WERI-Rb-1 (cell line): ENCODE measurements at places on chromosomes 1 and 21.

DNA sequence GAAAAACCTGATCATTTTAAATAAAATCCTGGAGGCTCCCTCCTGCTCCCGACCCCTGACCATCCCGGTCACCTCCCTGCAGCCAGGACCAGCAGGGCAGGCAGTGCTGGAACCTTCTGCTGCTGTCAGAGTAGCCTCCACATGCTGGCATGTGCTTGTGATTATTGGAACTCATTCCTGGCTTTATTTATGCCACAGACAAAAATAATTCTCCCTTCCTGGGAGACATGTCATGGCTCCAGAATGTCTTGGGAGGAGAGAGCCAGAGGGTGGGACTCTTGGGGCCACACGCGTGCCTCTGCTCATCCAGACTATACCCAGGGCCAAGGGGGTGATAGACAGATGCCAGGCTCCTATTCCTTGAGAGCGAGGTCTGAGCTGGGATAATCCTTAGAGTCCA, 183.6 kb upstream of the RAB4A start:
- DNase-seq: no peak

DNA sequence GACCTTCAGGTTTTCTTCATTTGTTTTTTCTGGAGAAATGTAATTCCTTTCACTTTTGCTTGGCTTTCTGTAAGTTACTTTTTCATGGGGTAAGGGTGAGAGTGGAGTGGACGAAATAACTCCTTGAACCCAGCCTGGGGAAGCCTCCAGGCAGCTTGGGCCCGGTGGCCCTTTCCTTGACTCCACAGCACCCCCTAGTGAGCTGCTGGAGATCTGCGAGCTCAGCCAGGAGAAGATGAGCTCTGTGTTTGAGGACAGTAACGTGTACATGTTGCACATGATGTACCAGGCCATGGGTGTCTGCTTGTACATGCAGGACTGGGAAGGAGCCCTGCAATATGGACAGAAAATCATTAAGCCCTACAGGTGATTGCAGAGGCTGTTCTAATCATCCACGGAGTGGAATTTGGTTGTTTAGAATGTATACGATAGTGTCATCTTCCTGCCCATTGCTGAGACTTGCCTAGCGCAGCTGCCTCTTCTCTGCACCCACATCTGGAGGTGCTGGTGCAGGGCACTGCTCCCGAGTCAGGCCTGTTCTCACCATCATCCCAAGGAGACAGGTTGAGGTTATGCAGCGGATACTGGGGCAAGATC, 51.0 kb downstream of the SMYD2 start:
- DNase-seq: peak; percentile 53

DNA sequence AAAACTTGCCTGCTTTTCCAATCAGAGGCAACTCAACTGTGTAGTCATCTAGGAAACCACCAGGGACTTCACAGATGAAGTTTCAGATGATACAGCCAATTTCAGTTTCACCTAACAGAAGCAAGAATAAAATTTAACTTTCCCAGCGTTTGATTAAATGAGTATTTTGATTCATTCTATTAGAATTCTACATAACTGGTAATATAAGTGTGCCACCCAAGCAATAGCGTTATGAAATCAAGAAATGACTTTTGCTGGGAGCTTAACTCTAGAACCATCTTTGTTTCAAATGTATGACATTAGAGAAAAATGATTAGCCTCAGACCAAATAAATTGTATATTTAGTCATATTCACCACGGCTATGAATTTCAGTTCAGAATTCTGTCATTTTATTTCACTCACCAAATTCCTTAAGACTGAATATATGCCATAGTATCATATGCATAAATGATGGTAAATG, 239.3 kb downstream of the NRIP1 start:
- no peak for DNase-seq

DNA sequence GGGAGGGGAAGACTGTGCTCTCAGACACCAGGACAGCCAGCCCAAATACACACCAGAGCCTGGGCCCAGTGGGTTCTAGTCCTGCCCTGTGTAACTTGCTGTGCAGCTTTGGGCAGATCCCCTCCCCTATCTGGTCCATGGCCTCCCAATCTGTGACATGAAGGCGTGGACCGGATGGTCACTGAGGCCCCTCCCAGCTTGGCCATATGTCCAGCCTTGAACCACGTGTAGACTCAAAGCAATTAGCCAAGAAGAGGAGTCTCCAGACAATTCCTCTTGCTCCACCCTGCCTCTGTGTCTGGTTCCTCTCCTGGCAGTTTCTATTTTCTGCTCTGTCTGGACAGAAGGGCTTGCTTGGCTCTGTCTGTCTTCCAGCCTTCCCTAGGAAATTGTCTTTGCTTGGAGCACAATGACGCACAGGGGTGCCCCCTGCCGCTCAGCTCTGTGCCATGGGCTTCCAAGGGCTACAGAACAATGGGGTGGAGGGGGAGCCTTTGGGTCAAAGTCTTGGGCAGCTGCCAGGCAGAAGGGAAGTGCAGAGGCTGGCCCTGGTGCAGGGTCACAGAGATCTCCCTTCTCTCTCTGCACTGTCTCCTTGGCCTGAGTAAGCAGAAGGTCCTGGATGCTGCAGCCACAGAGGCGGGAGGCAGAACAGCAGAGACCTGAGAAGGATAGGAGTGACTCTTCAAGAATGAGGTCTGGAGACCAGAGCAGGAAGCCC, 66.1 kb downstream of the TENT5C start:
- DNase-seq: no peak

DNA sequence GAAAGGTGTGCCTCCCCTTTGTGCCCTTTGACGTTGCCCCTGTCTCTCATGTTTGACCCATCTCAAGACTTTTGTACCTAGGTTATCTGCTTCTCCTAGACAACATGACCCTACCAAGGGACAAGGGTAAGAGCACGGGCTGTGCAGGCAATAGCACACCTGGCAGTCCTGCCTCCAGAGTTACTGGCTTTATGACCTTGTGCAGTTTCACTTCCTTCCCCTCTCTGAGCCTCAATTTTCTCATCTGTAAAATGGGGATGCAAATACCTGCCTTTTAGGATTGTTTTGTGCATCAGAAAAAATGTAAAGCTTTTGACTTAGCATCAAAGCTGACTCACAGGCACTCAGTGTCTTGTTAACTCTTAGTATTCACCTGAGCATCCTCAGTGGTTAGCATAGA, 36.4 kb downstream of the ELK4 start:
- no peak for DNase-seq

GRCh38 chr21:45176141-45176540, 101.8 kb downstream of the ADARB1 start:
- DNase-seq: no peak

DNA sequence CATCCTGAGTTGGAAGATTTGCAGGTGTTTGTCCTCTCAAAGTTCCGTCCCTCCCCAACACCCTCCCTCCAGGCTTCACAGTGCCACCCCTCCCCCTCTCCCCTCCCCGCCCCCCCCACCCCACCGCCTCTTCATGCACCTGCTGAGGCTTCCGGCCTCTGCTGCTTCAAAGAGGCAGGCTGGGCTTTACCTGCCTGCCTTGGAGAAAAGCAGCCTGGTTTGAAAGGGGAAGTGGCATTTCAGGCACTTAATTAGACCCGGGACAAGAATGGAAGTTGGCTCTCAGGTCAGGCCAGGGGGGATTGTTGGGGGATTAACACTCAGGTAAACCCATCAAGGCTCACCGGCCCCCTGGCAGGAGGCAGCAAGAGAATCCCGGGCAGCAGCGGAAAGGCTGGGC, 21.1 kb downstream of the PAX7 start:
- no peak for DNase-seq

DNA sequence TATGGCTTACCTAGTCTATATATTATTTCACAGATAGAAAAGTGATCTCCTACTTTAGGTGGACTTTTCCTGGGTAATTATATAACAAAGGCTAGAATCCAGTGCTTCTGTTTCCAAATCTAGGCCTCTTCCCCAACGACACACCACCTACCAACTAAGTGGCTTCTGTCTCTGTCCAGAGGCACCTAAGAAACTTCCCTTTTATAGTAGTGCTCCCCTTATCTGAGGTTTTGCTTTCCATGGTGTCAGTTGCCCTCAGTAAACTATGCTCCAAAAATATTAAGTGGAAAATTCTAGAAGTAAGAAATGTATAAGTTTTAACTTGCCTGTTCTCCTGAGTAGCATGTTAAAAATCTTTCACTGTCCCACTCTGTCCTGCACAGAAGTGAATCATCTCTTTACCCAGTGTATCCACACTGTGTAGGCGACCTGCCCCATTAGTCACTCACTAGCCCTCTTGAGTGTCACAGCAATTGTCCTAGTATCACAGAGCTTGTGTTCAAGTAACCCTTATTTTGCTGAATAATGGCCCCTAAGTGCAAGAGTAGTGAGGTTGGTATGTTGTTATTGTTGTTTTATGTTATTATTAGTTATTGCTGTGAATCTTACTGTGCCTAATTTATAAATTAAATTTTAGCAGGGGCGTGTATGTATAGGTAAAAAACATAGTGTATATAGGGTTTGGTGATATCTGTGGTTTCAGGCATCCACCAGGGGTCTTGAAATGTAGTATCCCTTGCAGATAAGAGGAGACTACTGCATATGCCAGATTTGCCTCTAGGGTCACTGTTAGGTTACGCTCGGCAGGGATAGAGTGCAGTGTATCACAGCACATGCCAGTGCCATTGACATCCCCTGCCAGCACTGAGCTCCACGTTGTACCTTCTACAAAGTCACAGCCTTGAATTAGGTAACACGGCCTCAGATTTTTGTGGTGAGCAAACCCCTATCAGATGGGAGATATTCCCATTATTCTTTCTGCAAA, 14.7 kb upstream of the CD53 start:
- DNase-seq: no peak

DNA sequence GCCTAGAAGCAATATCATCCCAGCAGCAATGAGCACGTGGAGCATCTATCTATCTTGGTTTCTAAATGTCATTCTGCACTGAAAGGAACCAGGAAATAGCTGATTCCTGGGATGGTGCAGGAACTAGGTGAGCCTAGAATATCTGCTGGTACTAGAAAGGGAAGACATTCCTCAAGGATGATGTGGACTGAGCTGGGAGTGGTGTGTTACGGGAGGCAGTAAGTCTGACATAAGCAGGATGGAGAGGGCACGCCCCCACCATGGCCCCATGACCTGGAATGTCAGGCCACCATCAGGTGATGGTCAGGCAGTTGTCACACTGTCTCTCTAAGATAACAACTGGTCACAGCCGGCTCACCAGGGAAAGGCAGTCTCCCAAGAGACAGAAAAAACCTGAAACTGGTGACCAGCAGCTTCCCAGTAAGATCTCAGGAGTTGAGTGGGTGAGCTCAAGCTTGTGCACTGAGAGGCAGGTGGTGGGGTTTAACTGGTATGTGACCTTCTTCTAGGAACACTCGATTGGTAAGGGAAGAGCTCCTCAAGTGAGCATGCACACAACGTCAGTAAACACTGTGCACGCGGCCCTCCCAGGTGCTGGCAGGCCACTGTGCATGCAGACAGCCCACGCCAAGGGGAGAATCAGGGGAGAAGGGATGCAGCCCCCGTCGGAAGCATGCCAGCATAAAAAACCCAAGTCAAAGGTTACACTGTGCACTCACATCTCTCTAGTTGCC, 148.7 kb downstream of the ADSS2 start:
- no peak for DNase-seq

DNA sequence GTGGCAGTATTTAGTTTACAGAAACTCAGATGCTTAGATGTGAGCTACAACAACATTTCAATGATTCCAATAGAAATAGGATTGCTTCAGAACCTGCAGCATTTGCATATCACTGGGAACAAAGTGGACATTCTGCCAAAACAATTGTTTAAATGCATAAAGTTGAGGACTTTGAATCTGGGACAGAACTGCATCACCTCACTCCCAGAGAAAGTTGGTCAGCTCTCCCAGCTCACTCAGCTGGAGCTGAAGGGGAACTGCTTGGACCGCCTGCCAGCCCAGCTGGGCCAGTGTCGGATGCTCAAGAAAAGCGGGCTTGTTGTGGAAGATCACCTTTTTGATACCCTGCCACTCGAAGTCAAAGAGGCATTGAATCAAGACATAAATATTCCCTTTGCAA, 59.7 kb upstream of the ZNF326 start:
- no peak for DNase-seq

- DNase-seq: no peak
Measured at GRCh38 chr1:21839337-21840037, 27.4 kb downstream of the LDLRAD2 start.

DNA sequence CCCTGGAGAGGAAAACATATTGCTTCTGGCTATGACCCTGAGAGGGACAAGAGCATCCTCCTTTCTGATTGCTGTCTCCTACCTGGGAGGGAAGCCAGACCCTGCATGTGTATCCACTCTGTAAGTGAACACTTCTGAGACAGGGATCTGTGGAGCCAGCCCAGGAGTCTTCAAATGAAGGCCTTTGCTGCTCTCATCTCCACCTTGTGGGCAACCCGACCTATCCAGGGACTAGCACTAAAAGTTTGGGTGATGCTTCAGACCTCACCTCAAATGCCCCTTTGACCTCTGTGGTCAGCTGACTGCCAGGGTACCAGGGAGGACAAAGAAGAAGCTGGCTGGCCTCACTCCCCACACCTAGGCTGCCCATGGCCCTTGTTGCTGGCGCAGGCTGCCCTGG, 64.7 kb downstream of the KCND3 start:
- no peak for DNase-seq

DNA sequence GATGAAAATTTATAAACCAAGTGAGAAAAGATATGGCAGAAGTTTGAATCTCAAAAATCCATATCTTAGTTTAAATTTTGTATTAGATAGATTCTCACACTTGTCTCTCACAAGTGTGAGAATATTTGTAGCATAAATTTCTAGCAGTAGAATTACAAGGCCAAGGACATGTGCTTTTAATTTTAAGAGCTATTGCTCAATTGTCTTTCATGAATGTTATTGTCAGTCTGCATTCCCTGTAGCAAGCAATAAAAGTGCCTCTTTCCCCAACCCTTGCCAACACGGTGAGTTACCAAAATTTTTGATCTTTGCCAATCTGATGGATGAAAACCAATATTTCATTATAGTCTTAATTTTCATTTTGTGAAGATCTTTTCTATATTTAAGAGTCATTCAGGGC, 64.0 kb downstream of the CTH start:
- DNase-seq: no peak

DNA sequence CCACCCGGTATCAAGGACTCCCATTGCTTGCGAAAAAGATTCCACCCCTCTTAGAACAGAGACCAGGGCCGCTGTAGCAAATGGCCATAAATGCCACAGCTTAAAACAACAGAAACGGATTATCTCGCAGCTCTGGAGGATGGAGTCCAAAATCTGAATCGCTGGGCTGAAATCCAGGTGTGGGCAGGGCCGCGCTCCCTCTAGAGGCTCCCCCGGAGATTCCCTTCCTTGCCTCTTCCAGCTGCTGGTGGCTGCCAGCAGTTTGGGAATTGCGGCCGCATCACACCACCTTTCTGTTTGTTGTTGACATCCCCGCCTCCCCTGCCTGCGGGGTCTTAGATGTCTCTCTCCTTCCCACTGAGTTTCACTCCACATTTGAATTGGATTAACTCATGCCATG, 15.6 kb downstream of the PDE9A start:
- no peak for DNase-seq

GRCh38 chr1:183505454-183506089, 33.3 kb downstream of the SMG7 start:
- DNase-seq: no peak

GRCh38 chr1:57518496-57518895, 94.6 kb upstream of the DAB1 start:
- no peak for DNase-seq

- DNase-seq: no peak
Measured at GRCh38 chr1:180167721-180168467, 13.2 kb downstream of the QSOX1 start.

GRCh38 chr1:100463791-100464424, 74.0 kb upstream of the GPR88 start:
- DNase-seq: peak; percentile 68
